Foreskin keratinocyte (primary cell): ENCODE measurements at places on chromosomes 4 and X. TPM values are rescaled to one million over a fixed set of nuclear protein-coding genes. Genes with fewer than 3 reads are reported as not detected.

BEND4 gene
- not detected in 2 replicates for total RNA-seq

ELF4 gene
- total RNA-seq = 26.5 and 27.8 TPM in 2 replicates

P2RY4 gene
- not detected in 2 replicates for total RNA-seq

NAA11 gene
- not detected in 2 replicates for total RNA-seq

LNX1 gene
- total RNA-seq = 0.25 and 0.34 TPM in 2 replicates

GSX2 gene
- total RNA-seq = not detected in 2 replicates

REELD1 gene
- total RNA-seq = not detected in 2 replicates

TCEAL5 gene
- total RNA-seq = not detected in 2 replicates

ERCC6L gene
- 15.1 and 19.8 TPM in 2 replicates for total RNA-seq

NDP gene
- not detected in 2 replicates for total RNA-seq

GYPE gene
- not detected in 2 replicates for total RNA-seq

BTC gene
- total RNA-seq = 0.27 and 0.46 TPM in 2 replicates

IL15 gene
- total RNA-seq = 0.78 and 1.4 TPM in 2 replicates

EGF gene
- 0.60 and 1.1 TPM in 2 replicates for total RNA-seq

GLRA2 gene
- not detected in 2 replicates for total RNA-seq

GPC3 gene
- total RNA-seq = 0.10 and 0.11 TPM in 2 replicates
